ENCODE measurements at places on chromosomes 13 and 19.

DNA sequence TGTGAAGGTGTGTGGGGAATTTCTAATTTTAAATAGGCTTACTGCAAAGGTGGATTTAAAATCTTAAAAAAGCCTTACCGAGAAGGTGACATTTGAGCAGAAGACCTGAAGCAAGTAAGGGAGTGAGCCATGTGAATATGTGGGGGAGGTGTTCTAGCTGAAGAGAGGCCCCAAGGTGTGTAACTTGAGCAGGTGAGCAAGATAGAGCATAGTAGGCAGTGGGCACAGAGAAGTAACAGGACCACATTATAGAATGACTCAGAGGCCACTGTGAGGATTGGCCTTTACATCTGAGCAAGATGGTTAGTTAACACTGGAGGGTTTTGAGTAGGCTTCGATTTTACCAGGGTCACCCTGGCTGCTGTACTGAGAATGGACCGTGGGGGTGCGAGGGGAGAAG lies 22.6 kb downstream of the TM9SF2 start:
- DNase-seq = no peak

- DNase-seq = no peak
Measured at GRCh38 chr13:40619479-40619814, 47.0 kb downstream of the FOXO1 start.

DNA sequence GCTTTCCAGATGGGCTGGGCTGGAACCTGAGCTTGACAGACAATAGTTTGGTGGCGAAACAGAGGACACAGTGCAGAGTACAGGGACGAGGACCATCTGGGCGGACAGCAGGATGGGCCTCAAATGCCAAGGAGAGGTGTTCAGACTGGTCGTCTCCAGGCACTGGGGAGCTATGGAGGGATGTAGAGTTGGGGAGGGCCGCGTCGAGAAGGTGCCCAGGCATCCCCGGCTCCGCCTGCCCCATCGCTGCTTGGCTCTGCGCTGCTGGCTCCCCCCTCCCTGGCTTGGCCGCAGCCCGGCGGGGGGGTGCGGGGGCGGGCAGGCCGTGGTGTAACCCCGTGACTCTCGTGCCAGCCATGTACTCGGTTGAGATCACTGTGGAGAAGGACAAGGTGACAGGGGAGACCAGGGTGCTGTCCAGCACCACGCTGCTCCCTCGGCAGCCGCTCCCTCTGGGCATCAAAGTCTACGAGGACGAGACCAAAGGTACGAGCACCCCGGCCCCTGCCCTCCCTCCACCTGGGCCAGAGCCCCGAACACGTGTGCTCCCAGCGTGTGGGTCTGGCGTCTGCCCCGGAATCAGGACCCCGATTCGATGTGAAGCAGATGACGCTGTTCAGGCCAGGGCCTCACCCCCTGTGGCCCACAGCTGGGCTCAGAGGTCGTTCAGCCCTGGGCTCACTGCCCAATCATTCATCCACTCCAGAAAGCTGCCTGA lies 10.8 kb upstream of the MISP start:
- no peak for DNase-seq

DNA sequence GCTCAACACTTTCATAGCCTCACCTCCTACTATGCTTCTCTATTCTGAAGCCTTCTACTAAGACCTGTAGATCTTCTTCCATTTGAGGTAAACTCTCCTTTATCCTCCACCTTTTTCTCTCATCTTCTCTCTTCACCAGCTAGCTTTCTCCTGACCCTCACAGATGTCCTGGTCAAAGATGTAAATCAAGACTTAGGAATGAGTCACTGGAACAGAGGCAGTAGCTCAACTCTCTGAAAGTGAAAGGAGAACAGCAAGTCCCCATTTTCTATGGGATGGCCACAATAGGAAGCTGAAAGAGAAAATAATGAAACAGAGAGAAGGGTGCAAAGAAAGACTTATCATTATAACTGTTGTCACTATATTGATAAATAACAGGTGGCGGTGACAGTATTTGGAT lies 86.1 kb upstream of the DOCK9 start:
- no peak for DNase-seq

GRCh38 chr13:28204690-28205443 lies 66.5 kb downstream of the PAN3 start:
- no peak for DNase-seq

GRCh38 chr19:3609779-3610719 lies 3.4 kb upstream of the TBXA2R start:
- no peak for DNase-seq

- DNase-seq = no peak
Measured at GRCh38 chr13:20350819-20351218, 118.7 kb upstream of the GJB6 start.
